ENCODE measurements at places on chromosomes 3 and 15.

DNA sequence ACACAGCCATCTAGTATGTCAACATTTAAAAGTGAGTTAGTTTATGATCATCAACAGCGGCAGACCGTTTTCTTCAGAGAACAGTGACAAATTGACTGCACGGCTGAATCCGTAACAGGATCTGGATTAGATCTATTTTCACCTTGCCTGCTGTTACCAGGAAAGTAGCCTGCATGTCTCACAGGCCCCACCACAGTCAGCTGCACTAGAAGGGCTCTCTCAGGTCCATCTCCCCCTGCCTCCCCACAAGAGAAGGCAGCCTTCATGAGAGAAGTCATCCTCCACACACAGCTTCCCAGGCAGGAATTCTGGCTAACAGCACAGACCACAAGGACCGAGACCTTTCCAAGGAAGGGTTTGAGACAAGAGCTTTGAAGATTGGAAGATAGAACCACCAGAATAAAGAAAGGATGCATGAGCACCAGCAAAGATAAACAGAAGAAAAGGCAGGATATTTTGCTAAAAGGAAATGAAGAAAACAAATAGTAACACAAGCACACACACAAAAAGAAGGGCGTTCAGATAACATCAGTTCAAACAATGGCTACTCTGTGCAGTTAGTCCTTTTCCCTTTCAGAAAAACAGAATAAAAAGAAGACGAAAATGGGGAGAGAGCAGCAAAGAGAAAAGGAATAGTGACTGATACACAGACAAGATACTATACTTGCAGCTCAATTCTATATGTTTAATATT, 127.5 kb downstream of the SNRK start:
- DNase-seq, result no peak

DNA sequence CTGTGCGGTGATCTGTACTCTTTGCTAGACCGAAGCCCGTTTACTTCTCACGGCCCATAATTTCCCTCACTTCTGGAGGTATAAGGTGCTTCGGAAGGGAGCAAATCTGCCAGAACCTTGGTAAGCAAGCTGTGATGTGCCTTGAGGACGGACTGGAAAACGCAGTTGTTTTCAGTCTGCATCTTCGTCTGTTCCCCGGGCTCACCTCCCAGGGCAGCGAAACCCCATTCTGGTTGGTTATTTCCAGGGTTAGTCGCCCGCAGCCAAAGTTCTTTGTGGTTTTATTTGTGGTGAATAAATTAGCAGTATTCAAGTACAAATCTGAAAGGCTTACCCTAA, 401 bp downstream of the RAMAC start:
- DNase-seq, result no peak

GRCh38 chr3:72890166-72890925, 2.5 kb downstream of the GXYLT2 start:
- no peak for DNase-seq

DNA sequence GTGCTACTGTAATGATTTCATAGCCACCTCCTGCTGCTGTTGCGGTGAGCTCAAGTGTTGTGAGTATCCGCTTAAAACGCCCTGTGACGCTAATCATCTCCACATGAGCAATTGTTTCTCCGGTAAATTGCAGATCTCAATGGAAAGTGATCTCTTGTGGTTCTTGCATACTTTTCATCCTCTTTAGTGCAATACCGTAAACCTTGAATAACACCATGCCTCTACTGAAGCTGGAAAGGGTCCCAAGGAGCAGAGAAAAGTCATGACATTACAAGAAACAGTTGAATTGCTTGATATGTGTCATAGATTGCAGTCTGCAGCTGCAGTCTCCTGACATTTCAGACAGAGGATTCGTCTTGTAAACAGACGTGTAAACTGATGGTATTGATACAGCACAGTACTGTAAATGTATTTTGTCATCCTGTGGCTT, 6.0 kb upstream of the CEMIP start:
- DNase-seq, result no peak

- no peak for DNase-seq
These were observed 104.9 kb downstream of the OCA2 start for GRCh38 chr15:27993996-27994780.

- no peak for DNase-seq
These were observed 28.2 kb downstream of the PSMD6 start for GRCh38 chr3:63995086-63995485.

- DNase-seq, result no peak
These were observed 2.1 kb downstream of the CYB561D2 start for GRCh38 chr3:50352781-50353180.

GRCh38 chr3:143590660-143591059, 257.6 kb downstream of the SLC9A9 start:
- DNase-seq, result no peak

DNA sequence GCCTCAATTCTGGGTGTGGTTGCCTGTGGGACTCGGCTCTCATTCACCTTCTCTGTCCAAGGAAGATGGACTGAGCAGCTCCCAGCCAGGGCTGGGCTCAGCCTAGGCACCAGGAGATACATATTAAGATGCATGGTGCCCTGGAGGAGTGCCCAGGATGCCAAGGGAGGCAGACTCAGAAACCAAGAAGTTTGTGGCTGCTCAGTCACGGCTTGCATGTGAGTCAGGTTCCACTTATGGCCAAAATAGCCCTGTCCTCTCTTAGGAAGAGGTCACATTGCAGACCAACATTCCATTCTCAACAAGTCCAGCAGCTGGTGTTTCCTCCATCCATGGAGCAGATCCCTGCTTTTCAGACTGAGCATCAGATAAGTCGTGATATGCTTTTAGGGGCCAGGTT, 21.8 kb downstream of the CDCP1 start:
- no peak for DNase-seq

GRCh38 chr3:44509393-44509921, 32.0 kb upstream of the ZNF445 start:
- no peak for DNase-seq

GRCh38 chr3:73549051-73549600, 75.6 kb downstream of the PDZRN3 start:
- DNase-seq, result no peak

DNA sequence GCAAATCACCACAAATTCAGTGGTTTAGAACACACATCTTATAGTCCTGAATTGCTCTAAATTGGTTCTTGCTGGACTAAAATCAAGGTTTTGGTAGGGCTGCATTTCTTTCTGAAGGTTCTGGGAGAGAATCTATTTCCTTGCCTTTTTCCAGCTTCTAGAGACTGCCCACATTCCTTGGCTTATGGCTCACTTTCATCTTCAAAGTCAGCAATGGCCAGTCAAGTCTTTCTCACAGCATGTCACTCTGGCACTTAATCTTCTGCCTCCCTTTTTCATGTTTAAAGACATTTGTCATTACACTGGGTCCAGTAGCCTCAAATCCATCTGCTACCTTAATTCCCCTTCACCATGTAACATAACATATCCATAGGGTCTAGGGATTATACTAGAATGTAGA, 149.0 kb downstream of the NEK10 start:
- no peak for DNase-seq

DNA sequence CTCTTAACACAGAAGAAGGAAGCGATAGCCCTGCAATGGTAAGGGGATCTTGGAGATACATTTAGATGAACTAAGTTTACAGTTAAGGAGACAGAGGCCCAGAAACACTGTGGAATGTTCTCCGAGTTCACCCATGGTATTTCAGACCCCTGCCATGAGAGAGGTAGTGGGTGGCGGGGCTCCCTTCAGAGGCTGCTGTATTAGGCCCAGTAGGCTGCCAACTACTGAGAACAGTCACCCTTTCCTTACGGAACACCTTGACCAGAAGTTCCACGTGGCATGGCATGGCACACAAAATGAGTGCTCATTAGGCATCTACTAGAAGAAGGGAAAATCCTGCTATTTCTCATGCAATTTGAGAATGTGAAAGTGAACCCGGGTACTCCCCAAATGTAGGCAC, 195.4 kb downstream of the TNIK start:
- no peak for DNase-seq

- no peak for DNase-seq
These were observed 181.7 kb downstream of the FAM43A start for GRCh38 chr3:194867270-194867983.

DNA sequence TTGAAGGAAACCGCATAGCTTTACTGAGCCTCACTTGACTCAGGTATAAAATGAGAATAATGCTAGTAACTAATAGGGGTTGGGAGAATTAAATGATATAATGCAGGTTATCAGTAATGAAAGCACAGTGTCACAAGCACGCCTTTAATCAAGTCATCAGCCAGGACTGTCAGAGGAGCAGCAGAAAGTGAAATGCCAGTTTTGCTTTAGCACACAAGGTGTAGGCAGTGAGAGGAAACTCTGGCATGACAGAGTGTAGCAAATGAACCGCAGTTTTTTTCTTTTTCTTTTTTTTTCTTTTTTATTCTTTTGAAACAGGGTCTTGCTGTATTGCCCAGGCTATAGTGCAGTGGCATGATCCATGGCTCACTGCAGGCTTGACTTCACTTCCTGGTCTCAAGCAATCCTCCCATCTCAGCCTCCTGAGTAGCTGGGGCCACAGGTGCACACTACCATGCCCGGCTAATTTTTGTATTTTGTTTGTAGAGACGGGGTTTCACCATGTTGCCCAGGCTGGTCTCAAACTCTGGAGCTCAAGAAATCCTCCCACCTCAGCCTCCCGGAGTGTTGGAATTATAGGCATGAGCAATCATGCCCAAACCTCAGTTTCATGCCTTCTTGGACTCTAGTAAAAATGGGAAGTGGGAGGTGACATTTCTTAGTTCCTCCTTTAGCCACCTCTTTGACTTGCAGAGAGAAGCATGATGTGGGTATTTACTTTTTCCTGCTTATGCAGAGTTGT, 9.7 kb upstream of the SCAANT1 start:
- DNase-seq, result no peak

DNA sequence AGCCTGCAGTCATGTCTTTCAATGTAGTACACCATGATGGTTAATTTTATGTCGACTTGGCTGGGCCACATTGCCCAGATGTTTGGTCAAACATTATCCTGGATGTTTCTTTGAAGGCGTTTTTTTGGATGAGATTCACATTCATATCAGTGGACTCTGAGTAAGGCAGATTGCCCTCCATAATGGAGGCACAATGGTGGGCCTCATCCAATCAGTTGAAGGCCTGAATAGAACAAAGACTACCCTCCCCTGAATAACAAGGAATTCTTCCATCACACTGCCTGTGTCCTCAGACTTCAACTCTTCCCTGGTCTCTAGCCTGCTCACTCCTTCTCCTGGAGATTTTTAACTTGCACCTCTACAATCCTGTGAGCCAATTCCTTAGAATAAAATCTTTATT, 83.8 kb upstream of the CHL1 start:
- no peak for DNase-seq

GRCh38 chr3:169479314-169479939, 184.1 kb downstream of the MECOM start:
- no peak for DNase-seq

DNA sequence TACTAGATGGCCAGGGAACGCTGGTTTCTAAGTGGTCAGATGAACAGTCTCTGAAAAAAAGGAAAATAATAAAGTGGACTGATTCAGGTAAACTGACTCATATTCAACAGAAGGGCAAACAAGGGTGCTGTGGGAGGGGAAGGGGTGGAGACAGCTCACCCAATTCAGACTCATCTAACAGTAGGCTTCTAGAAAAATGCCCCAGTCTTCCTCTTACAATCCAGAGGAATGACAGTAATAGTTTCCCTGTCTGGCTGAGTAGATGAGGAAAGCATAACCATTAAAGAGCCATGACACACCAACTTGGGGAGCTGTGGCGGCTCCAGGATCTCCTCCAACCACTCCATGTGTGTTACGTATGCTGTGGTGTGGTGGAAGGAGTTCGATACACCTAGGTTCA, 231.4 kb upstream of the UMPS start:
- no peak for DNase-seq

- DNase-seq, result no peak
These were observed 17.2 kb downstream of the IMPG2 start for GRCh38 chr3:101303089-101303731.

GRCh38 chr15:67955252-67955651, 98.9 kb upstream of the PIAS1 start:
- DNase-seq, result no peak

Measured in activated effector memory CD4-positive, alpha-beta T cell treated with Interleukin-2 at 50 U/mL for 16 hours (primary cell).